Fibroblast of skin of right quadriceps (primary cell): ENCODE measurements at places on chromosomes 3 and 15.

- no peak for DNase-seq
Measured at GRCh38 chr3:148778926-148779325, 48.7 kb upstream of the CPB1 start.

- no peak for DNase-seq
Measured at GRCh38 chr3:183582161-183582560, 26.7 kb upstream of the KLHL6 start.

DNA sequence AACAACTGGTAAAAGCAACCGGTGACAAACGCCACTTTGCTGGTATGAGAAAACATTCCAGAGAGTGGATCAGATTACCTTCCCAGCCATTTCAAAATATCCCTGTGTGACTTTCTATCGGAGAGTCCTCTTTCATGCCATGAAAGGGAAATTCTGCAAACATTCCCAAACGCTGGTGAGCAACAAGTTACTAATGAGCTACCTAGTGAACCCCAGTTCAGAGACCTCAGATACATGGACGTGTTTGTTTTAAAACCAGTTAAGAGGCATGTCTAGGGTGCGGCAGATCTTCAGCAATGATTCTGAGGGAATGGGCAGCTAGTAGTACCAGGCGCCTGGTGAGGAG lies 418.2 kb upstream of the NR2F2 start:
- no peak for DNase-seq

DNA sequence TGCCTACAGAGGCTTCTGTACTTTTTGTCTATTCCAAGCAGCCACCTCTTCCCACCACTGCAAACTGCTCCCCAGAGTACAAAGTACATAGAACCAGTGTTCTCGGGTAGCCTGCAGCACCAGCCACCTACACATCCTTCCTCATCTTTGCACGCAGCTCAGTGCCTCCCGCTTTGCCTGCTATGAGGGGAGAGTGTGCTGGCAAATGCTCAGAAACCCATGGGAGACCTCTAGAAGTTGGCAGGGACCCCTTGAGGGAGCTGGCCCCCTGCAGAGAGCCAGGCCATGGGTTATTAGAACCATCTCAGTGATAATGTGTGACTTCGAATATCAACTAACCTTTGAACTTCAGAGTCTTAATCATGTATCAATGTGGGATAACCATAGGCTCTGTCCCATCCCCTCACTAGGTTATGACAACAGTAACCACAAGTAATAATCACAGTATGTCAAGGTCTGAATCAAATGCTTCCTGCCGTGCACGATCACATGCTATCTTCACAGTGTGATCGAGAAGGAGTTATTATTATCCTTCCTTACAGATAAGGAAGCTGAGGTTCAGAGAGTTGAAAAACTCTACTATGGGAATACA lies 22.8 kb upstream of the SMAD3 start:
- DNase-seq, result peak; percentile 55

DNA sequence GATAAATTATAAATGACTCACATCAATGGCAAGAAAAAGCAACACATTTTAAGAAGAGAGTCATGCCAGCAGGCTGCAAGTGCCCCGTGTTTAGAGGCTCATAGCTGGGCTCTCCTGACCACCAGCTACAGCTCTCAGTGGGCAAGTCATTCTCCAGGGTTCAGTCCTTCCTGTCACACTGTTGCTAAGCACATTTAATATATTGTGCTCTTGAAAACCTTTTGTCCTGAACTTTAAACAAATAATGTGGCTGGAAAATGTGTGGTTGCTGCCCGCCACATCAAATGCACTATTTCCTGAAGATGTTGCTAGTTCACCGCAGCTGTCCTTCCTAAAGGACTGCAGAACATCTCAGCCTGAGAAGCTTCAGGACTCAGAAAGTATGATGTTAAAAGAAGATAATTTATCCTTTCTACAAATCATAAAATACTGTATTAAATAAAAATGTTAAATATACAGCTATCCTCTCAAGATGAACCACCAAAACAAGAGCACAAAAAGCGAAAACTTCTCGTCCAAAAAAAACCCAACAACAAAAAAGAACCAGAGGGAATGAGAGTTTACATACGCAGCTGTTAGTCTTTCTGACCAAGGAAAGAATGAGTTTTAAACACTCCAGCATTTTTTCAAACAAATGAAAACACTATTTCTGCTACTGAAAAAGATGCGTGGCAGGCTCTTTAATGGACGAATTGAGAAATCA lies 951 bp downstream of the TARS3 start:
- peak; percentile 11 for DNase-seq

GRCh38 chr15:69156736-69157381 lies 3.6 kb upstream of the GLCE start:
- DNase-seq, result no peak

GRCh38 chr15:66749841-66750575 lies 48.0 kb downstream of the SMAD6 start:
- DNase-seq, result peak; percentile 53

DNA sequence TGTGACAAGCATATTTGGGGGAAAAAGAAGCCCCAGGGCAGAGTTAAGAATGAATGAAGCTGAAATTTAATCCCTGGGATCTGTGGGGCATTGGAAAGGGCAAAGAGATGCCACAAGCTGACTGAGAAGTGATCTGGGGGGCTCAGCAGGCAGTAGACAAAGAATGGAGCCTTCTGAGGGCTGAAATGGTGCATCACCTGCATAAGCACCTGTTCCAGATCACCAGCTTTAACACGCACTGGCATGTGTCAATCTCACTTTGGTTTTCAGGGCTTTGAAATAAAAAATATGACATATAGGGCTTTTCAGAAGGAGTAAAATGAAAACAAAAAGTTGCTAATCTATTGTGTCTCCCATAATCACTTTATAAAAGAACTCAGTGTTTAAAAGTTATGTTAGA lies 210.8 kb upstream of the ARHGEF26 start:
- no peak for DNase-seq

DNA sequence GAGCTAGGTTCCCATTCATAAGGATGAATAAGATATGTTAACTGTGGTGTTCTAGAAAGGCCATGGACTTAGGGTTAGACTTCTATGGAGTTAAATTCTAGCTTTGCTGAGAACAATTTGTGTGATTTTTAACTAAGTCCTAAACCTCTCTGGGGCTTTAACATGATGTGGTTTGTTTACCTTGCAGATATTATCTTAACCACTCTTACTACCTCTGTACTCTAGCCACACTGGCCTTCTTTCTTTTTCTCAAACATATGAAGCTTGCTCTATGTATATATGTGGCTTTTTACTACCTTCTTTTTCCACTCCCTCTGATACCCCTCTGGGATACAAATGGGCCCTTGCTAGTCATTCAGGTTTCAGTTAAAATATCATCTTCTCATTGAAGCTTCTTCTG lies 108.4 kb downstream of the ZNF609 start:
- no peak for DNase-seq

DNA sequence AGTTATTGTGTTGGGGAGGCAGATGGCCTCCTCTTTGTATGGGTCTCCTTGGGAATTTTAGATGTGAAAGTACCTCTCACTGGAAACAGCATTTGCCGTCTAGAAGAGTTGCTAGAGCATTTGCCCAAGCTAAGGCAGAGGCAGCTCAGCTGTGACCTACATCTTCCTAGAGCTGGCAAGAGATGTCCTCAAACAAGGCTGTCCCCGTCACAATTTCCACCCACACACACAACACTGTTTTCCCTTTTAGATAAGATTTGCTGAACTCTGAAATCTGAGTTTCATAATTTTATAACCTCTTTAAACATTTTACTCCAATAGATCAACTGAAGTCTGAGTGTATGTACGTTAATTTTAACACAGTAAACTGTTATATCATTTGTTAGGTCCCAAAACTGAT lies 352.6 kb downstream of the EPHB1 start:
- DNase-seq, result no peak

- DNase-seq, result no peak
Measured at GRCh38 chr3:151133917-151134450, 48.5 kb downstream of the MED12L start.

GRCh38 chr3:57227930-57228751 lies 612 bp downstream of the APPL1 start:
- peak; percentile 32 for DNase-seq

DNA sequence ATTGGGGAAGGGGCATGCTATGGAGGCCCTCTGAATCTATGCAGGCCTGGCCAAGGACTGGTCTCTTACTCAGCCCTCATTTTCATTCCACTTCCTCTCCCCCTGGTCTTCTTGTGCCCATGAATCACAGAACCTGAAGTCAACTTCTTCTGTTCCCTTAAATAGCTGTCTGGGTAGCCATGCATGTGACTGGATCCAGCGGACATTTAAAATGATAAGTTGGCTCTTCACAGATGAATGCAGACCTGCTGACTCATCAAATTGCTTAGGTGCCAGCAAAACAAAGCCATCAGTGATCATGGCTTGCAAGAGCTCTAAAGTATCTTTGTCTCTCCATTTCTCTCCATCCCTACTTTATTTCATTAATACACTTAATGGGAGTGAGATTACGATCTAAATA lies 90.1 kb upstream of the CADPS start:
- DNase-seq, result peak; percentile 14

- DNase-seq, result peak; percentile 52
Measured at GRCh38 chr3:24487325-24488262, 7.1 kb downstream of the THRB start.

- no peak for DNase-seq
Measured at GRCh38 chr3:59920822-59921221, 871.0 kb upstream of the CFAP20DC start.

GRCh38 chr3:172189987-172190603 lies 150.7 kb downstream of the FNDC3B start:
- peak; percentile 31 for DNase-seq

DNA sequence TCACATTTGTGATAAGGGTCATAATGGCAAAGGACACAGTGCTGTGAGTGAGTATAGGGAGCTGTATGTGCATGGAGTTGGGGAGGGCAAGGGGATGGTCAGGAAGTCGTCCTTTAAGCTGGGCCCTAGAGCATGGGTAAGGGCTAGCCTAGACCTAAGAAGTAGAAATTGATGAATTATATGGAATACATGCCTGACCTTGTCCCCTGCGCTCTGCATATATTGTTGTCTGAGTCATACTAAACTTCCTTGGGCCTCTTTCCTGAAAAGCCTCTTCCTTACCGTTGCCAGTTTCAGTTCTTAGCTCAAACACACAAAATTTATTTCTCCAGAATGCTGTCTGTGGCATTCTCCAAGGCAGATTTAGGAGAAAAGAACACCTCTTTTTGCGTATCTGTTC lies 4.6 kb downstream of the SNRK start:
- DNase-seq, result no peak

GRCh38 chr3:49566312-49566711 lies 12.0 kb downstream of the BSN start:
- no peak for DNase-seq

DNA sequence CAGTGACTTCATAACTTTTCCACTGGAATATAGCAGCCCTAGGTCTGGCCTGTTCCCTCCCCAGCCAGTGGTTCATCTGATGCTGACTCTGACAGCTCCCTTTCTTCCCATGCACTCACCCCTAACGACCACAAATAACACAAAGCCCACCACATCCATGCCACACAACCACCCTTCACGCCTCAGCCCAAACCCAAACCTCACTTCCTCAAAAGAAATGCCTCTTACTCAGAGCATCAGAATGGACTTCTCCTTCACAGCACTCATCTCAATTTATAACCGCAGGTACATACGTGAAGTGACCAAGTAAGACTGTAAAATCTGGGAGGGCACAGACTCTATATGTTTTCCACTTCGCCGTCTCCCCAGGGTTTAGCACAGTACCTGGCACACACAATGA lies 1.1 kb downstream of the RBSN start:
- DNase-seq, result peak; percentile 13

GRCh38 chr3:71018799-71019198 lies 564.7 kb downstream of the FOXP1 start:
- DNase-seq, result no peak

GRCh38 chr3:142857056-142857455 lies 31.8 kb downstream of the PCOLCE2 start:
- no peak for DNase-seq

DNA sequence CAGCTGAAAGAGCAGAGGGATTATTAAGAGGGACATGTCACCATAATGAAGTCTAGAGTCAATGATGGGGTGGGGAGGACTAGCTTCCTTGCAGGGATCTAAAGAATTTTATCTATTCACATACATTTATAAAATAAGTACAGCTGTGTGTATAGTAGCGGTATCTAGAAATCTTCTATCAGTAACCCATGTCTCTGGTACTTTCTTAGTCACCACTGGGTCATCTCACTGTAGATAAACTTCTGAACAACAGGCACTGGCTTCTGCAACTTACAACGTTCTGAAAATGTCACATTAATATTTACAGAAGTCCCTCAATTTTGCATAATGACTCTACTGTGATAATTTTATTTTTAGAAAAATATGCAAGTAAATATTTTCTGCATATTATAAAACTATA lies 401.7 kb downstream of the TBC1D5 start:
- DNase-seq, result no peak

DNA sequence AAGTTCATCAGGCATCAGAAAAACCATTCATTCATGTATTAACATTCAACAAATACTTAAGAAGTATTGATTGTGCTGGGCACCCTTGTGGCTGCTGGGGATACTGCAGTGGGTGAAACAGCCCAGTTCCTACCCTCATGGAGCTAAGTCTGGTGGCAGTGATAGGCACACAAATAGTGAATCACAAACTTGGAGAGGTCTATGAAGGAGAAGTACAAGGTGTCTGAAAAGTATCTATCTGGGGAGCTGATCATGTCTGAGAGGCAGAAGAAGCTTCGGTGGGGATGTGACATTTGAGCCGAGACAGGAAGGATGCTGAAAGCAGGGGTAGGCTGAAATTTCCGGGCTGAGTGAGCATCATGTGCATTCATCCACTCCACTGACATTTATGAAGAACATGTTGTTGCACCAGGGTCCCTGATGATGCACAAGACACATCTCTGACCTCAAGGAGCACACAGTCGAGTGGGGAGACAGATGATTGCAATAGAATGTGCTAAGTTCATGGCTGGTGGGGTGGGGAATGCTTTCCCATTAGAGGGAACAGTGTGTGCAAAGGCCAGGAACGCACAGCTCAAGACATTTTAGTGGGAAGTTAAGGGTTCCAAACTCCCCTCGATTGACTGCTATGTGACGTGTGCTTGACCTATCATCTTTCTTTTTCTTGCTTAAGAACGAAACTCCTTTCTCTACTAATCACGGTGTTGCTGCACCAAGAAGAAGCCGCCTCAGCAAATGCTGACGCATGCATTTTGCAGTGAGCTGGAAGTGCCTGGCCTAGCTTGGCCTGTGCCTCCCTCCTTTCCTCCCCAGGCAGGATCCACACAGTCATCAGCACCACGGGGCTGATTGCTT lies 309.1 kb upstream of the ICE2 start:
- DNase-seq, result no peak

DNA sequence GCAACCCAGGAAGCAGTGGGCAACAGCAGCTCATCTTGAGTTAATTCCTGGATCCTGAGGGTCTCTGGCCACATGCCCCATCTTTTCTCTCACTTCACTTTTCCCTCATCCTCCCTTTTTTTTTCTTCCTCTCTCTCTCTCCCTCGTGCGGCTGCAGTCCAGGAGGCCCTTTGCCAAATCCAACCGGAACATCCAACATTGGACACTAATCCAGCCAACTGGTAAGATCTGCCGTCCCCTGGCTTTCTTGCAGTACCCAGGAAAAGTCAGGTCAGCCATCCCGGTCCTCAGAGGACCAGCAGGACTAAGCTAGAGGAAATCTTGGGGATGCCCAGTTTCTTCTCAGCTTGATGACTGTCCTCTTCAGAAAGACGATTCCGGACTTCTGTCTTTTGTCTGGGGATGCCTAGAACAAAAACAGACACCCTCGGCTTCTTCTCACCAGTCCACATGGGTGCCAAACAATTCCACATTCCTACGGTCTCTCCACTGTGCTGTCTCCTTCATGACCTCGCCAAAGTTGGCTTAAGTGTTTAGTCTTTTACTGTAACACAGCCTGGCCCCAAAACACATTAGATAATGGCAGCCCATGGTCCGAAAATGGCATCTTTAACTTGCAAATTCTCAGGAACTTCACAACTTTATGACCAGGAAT lies 115.6 kb downstream of the GSK3B start:
- DNase-seq, result no peak
